ENCODE measurements at places on chromosomes 3 and 15. TPM values are rescaled to one million over a fixed set of nuclear protein-coding genes. Genes with fewer than 3 reads are reported as not detected.

GRCh38 chr3:102180280-102180931, 254.4 kb upstream of the ZPLD1 start:
- DNase-seq = no peak

The FEZF2 gene
- not detected for total RNA-seq

GRCh38 chr3:72152551-72153476, 367.9 kb upstream of the PROK2 start:
- DNase-seq = no peak

DNA sequence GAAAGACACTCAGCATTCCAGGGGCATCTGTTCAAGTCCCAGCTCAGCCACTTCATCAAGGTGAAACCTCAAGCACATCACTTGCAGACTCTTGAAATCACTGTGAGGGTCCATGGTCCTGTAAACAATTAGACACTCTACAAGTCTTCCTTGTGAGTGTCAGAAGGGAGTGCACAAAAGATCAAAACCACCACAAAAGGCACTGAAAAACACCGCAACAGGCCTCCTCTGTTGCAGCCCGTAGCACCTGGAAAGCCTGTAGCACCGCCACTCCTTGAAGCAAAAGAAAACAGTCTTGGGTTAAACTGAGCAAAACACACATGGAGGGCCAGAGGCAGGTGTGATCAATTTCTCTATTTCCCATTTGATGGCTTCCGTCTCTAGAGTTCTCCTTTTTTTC, 63.8 kb upstream of the SNRK start:
- DNase-seq = peak; percentile 54

DNA sequence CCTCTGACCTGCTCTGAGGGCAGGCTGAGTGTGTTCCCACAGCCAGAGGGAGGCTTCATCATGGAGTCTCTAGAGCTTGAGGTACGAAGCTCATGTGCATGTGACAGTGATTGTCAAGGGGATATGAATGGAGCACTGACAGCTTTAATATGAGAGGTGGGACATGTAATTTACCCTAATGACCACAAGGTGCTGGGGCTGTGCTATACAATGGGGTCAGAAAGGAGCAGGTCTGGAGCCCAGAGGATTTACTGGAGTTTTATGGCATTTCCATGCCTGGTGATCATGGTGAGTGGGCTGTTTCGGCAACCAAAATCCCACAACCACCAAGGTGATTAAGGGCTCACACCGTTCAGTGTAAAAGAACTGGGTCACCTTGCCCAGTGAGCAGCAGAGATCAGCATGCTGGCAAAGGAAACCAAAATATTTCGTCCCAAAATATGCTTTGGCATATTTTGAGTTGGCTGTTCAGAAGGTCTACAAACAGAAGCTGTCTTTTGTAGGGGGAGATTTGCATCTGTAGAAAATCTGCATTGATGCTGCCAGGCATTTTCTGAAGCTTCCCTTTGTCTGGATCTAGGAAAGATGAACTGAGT, 40.1 kb upstream of the RASGRF1 start:
- no peak for DNase-seq

- no peak for DNase-seq
These were observed 221.4 kb downstream of the GABRB3 start for GRCh38 chr15:26551473-26551872.

GRCh38 chr15:68672781-68673205, 94.0 kb downstream of the CORO2B start:
- DNase-seq = no peak

The NLGN1 gene
- not detected for total RNA-seq

The CRYGS gene
- 5.7 TPM for total RNA-seq

GRCh38 chr3:171225708-171226107, 199.2 kb upstream of the SLC2A2 start:
- no peak for DNase-seq

The MRPL3 gene
- total RNA-seq = 86.7 TPM

DNA sequence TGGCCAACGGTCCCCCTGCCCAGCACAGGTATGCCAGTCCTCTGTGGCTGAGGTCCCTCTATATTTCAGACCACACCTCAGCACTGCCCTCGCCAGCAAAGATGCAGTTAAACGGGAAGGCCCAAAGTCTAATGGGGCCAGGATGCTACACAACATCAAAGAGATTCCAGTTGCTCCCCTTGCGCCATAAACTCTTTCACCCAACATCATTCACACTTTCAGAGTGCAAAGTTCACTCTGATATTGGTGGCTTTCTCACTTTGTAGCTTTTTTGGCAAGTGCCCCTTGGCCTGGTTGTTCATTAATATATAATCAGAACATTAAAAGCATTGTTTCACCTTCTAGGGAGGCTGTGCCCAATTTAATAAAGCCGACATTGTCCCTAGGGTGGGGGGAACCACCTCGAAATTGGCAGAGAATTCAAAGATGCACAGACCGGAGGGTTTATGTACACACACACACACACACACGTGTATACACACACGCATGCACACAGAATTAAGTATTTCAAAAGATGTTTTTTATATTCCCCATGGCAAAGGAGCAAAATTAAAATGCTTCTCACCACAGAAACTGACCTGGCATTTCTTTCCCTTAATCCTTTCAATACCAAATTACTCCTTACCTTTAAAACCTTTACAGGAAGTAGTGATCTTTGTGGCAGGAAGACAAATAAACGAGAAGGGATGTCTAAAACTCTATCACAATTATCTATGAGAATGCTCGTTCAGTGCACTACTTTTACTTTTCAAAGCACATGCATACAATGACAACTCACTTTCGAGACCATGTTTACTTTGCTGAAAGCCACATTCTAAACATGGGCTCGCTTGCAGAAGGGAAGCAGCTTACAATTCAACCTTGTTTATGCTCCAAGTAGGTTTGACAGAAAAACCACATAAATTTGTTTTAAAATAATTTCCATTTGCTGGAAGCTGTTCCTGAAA, 19.5 kb downstream of the LRIG1 start:
- peak; percentile 18 for DNase-seq

- no peak for DNase-seq
These were observed 35.4 kb downstream of the MCTP2 start for GRCh38 chr15:94266789-94267188.

- no peak for DNase-seq
These were observed 100.9 kb upstream of the CRBN start for GRCh38 chr3:3280396-3280795.

DNA sequence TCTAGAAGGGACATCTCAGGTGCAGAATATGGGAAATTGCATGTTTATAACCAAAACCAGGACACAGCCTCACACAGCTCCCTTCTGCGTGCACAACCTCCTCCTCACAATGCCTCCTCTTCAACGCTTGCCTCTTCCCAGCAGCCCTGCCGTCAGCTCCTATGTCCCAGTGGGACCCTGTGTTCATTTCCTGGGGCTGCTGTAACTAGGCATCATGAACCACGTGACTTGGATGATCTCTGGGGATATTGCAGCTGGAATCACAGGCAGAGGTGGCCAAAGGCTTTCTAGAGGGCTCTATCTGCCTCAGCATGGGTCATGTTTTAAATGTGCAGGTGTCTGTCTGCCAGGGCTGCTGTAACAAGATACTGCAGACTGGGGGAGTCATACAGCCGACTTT, 375.3 kb downstream of the OCA2 start:
- DNase-seq = no peak

GRCh38 chr3:124876401-124876878, 10.7 kb downstream of the ITGB5 start:
- DNase-seq = no peak

- no peak for DNase-seq
These were observed 93.8 kb downstream of the MYO5A start for GRCh38 chr15:52434885-52435284.

The FGD5 gene
- 0.17 TPM for total RNA-seq

The SORD gene
- total RNA-seq = 6.0 TPM

- no peak for DNase-seq
These were observed 46.6 kb downstream of the CRYGS start for GRCh38 chr3:186497608-186498007.

GRCh38 chr3:185825639-185826481, 1.0 kb upstream of the IGF2BP2 start:
- peak; percentile 50 for DNase-seq

GRCh38 chr3:197521277-197522182, 34.2 kb downstream of the BDH1 start:
- DNase-seq = no peak

DNA sequence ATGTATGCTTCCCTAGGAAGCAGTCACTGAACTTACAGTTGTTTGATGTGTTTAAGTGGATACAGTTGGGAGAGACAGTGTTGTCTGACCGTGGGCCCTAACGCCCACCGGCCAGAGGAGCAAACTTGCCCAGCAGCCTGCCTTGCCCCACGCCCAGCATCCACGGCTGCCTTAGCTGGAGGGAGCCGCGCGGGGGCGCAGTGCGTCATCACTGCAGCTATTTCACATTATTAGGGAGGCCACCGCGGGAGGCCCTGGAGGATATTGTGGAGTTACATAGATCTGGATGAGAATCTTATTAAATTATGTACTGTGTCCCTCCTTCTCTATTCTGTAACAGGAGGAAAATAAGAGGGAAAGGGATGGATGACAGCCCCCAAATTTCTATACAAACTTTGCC, 267.2 kb downstream of the GABRG3 start:
- DNase-seq = no peak

GRCh38 chr3:14650193-14650592, 1.4 kb upstream of the CCDC174 start:
- DNase-seq = no peak

GRCh38 chr3:50227390-50228183, 8.4 kb upstream of the GNAI2 start:
- DNase-seq = peak; percentile 93

DNA sequence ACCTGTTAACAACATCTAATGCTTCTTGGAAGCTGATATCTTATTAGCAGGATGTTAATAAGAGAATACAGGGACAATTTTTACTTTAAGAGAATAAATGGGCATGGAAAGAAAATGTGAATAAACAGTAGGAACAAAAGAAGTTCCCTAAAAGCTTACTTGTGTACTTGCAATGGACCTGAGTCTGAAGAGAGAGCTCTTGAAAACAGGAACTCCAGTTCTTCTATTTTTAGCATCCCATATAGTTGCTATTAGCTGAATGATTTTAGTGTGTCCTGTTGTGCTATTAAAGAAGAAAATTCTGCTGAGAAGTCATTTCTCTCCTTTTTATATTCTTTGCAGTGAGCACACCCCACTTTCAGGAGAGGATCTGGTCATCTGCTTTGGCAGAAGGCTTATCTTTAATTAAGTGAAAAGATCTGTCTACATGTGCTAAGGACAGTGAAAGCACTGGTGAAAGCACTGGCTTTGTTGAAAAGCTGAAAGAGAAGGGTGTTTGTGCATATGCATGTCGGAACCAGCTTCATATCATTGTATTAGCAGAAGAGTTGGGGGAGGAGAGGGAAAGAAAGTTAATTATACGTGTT, 1.4 kb upstream of the ST3GAL6 start:
- DNase-seq = no peak

- peak; percentile 32 for DNase-seq
These were observed at the start of gene PCBP4 for GRCh38 chr3:51967384-51968169. TSS of gene PCBP4 (minus strand) at chr3:51967454. CDS start at chr3:51961240, 6,214 bp downstream.

DNA sequence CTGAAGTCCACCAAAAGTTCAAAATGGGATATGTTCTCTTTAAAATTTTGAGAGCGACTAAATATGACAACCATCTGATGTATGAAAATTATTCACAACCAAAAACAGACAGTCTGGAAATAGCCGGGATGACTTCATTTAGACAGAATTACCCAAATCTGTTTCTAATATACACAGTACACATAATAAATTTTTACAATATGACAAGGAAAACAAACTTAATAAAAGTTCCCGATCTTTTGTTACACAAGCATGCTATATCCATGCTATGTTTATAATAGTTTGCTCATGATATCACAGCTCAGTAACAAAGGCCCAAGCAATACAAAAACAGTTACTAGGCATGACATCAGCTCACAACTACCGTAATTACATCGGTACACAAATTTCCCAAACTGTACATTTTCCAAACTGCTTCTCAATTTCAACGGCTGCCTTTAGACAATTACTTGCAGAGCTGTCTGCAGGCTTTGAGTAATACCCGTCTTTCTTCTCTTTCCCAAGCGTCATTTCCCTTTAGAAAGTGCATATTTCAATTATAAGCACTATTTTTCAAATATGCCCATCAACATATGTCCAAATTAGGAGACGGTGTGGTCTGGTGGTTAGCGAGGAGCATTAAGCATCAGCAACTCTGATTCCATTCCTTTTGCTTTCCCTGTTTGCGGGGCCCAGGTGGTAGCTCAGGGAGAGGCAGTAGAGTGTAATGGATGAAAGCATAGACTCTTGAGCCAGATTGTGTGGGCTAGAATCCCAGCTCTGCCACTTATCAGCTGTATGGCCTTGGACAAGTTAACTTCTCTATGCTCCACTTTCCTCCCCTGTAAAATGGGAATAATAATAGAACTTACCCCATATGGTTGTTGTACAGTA, 481.2 kb downstream of the FOXP1 start:
- DNase-seq = no peak

DNA sequence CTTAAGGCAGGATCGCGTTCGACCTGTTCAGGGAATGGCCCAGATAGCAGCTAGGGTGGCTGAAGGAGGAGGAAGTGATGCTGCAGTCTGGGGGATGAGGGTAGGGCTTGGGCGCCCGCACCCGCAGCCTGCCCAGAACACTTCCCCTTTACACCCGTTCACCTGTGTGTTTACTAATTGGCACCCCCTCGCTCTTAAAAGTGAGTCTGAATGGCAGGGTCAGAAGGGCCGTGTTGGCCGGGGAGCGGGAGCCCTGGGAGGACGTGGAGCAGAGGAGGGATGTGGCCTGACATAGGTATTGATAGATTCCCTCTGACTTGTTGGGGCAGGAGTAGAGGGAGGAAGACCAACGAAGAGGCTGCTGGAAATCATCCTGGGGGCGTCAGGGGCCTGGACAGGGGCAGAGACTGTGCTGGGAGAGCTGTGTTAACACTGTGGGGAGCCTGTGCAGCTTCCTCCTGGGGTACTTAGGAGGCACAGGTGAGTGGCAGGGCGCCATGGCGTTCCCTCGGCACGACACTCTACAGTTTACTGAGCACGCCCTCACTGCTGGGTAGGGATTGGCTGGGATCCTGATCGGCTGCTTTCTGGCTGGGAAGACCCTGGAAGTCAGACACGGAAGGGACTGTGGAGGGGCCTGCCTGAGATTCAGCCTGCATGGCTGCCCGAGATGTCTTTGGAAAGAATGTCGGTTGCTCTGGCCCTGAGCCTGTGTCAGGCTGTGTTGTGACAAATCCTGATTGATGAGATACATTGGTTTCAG, 51.7 kb downstream of the SLC6A6 start:
- no peak for DNase-seq

GRCh38 chr3:14152233-14152962, 26.0 kb downstream of the XPC start:
- DNase-seq = no peak

DNA sequence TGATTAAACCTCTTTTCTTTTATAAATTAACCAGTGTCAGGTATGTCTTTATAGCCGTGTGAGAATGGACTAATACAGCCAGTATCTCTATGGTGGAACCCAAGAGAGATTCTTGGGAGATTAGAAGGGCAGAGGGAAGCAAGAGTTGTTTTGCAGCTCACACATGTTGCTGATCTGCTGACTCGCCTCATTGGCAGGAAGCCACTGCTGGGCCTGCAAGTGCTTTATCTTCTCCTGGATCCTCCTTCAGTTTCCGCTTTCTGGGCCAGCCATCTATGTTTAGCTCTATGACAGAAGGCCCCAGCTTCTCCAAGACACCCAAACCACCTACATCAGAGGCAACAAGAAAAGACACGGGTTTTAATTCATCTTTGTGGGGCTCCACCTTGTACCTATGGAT, 23.4 kb upstream of the GALNT15 start:
- DNase-seq = no peak

All from activated CD4-positive, alpha-beta T cell treated with anti-CD3 and anti-CD28 coated beads, Interleukin-2, amount 10 ng/mL, durations not matched to agents 7 days and 5 days (primary cell).